Inflammatory macrophage treated with lipopolysaccharide for 1 hour (primary cell): ENCODE measurements at places on chromosomes 12 and 14.

DNA sequence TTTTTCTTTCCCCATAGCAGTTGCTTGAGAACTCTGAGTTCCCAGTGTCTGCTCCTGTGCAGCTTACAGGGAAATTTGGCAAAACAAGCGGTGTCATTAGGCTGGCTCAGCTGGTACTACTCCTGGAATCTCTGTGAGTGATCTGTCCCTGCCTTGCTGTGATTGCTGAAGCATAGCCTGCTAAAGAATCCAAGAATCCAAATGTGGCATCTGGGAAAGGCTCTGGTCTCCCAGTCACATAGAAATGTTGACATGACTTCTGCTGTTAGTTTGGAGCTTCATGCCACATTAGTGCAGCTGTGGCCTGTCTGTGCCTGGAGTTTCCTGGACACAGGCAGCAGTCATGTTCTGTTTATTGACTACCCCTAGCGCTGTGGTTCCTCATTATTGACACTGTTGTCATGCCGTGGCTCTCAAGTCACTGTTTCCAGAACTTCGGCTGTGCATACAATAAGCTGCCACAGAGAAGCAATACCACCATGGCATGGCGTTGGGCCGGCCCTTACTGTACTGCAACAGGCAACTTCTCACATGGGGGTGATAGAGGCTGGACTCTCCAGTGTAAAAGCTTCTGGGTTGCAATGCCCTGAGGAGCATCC is 166.8 kb downstream of the MYRFL start:
- no peak for DNase-seq

DNA sequence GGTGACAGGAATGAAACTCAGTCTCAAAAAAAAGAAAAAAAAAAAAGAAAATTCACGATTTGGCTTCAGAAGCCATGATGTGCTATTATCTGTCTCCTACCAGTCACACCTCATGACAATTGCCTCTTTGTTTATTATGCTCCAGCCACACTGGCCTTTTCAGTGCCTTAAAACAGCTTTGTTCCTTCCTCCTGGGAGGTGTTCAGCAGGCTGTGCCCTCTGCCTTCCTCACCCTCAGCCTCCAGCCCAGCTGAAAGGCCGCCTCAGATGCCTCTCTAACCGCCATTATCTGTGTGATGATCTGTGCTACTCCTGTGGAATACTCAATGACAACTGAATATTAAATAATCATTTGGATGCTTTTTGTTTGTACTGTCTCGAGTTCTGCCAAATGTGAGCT is 8.6 kb upstream of the ARPC3 start:
- no peak for DNase-seq

- DNase-seq = no peak
These were observed 703 bp downstream of the TMED10 start for GRCh38 chr14:75175677-75176141.

GRCh38 chr14:94681300-94682060 is 69.3 kb downstream of the SERPINA3 start:
- DNase-seq = peak; percentile 8

DNA sequence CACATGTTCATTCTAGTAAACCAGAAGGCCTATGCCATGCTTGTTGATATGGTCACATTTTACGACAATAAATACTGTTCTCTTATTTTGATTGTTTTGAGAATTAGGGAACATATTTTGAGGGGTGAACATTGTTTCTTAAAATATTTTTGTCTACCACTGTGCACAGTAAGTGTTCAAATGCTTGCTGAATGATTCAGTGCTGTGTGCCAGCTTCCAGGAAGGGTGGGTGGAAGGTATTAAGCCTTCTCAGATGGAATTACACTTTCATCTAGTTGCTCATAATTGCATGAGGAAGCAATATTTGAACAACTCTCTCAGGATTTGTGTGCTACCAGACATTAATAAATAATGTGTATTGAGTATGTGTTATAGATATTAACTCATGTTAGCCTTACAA is 15.5 kb upstream of the TMX1 start:
- no peak for DNase-seq

DNA sequence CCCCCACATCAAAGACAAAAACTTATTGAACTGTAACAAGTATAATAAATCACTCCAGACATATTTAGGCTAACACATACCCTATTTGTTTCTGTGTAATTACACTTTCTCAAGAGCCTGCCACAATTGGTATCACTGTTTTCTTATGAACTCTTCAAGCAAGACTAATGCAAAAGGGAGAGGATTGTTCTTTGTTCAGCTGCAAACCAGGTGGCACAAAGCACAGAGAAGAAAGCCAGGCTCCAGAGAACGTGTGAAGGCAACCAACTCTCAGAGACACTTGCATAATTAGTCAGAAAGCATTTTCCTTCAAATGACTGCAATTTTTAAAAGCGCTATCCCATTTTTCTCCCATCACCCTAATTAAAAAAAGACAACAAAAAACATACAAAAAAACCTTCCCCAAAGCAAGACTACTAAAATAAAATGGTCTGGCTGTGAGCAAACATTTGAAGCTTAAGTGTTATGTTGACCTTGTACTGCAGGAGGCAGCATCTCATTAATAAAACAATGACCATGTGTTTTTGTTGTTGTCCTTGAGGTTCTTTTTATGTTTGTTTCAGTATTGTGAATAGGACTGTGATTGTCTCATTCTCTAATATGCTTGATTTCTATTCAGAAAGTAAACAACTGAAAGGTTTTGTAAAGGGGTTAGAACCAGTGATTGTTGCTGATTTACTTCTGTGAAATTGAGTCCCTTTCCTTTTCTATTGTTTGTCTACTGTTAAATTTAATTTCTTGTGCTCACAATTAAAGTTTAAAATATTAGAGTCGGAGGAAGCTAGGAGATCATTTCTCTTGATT is 452.7 kb upstream of the PDE3A start:
- DNase-seq = peak; percentile 73

DNA sequence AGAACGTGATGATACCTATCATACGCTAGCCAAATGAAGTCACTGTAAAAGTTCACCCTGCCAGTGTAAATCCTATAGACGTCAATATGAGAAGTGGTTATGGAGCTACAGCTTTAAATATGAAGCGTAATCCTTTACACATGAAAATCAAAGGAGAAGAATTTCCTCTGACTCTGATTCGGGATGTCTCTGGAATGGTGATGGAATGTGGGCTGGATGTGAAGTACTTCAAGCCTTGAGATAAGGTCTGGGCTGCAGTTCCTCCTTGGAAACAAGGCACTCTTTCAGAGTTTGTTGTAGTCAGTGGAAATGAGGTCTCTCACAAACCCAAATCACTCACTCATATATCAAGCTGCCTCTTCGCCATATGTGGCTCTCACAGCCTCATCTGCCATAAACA is 53.1 kb upstream of the NAP1L1 start:
- DNase-seq = no peak

DNA sequence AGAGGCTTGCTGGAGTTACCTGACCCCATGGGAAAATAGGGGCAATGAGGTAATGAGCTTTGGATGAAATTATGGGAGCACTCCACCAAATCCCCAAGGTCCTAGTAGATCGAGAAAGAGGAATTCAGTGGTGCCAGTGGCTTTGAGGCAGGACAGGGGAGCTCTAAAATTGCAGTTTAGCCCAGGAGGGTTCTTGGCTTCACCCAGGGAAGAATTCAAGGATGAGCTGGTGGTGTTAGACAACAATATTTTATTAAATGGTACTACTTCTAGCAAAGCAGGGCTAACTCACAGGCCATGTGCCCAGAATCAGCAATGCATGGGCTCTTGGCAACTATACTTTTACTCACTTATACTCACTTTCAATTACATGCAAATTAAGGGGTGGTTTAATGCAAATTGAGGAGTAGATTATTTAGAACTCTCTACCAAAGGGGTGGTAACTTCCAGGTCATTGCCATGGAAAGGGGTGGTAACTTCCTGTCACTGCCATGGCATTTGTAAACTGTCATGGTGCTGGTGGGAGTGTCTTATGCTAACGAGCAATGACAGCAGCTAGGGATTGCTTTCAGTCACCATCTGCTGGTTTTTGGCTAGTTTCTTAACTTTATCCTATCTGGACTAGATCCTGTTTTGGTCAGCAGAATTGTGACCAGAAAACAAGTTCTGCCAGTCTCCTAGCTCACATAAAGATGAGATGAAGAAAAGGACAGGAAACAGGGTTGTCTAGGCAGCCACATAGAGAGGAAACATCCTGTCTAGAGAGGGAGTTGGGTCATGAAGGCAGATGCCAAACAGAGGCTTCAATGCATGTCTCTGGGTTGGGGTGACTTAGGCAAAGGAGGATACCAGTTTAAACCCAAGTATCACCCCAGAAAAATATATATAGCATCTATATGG is 64.7 kb downstream of the ZNF641 start:
- no peak for DNase-seq

DNA sequence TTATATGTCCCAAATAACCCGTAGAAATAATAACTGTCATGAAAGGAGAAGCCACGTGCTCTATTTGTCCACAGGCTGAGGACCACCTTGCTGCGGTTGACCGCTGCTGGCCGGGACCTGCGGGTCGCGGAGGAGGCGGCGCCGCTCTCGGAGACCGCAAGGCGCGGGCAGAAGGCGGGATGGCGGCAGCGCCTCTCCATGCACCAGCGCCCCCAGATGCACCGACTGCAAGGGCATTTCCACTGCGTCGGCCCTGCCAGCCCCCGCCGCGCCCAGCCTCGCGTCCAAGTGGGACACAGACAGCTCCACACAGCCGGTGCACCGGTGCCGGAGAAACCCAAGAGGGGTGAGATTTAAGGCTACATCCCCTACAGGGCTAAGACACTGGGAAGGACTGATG is 21.0 kb downstream of the RPGRIP1 start:
- DNase-seq = no peak

DNA sequence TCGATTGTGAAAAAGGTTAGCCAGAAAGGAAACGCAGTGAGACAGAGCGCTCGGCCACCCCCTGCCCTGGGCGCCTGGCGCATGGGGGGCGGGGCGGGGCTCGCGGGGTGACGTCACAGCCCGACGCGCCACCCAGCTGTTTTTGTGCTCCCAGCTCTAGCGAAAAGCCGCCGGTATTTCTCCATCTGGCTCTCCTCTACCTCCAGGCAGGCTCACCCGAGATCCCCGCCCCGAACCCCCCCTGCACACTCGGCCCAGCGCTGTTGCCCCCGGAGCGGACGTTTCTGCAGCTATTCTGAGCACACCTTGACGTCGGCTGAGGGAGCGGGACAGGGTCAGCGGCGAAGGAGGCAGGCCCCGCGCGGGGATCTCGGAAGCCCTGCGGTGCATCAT is at the start of gene GABARAPL1:
TSS of gene GABARAPL1 (plus strand) at position 139 of the 393 bp plus-strand sequence. CDS start at position 392, 253 bp downstream.
- DNase-seq = peak; percentile 89

DNA sequence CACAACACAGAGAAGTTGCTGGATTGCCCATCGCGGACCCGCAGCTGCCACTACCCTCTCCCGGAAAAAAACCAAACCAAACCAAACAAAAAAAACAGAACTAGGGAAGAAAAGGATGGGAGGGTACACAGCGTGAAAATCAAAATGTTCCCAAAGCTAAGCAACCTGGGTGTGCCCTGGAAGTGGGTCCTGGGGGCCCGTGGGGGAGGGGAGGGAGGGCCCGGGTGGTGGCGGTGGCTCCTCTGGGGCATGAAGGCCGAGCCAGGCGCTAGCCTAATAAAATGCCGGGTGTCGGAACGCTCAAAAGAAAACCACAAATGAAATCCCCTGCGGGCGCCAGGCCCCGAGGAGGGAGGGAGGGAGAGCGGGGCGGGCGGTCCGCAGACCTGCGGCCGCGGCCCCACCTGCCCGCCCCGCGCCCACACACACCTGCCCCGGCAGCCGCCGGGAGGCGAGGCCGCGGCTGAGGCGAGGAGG is 787 bp downstream of the HECTD4 start:
- DNase-seq = no peak

GRCh38 chr14:76918256-76918781 is 92.1 kb downstream of the LRRC74A start:
- peak; percentile 67 for DNase-seq

DNA sequence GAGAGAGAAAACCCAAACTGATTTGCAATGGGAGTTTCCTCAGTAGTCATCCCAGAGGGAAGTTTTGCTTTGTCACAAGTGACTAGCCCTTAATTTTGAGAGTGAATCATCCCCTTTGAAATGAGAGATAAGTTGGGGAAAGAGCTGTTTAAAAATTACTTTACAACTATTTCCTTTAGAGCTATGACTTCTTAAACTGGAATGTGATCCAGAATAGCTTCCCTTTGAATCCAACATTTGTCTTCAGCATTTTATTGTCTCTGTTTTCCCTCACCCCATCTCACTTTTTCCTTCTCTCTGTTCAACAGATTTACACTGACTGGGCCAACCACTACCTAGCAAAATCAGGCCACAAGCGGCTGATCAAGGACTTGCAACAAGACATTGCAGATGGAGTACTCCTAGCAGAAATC is 109.3 kb downstream of the NAV3 start:
- peak; percentile 5 for DNase-seq

- DNase-seq = peak; percentile 48
These were observed 10.3 kb upstream of the LRRC23 start for GRCh38 chr12:6894321-6894720.

GRCh38 chr14:25014440-25014839 is 35.5 kb downstream of the STXBP6 start:
- no peak for DNase-seq

GRCh38 chr14:68335312-68335711 is 457.6 kb downstream of the ZFP36L1 start:
- no peak for DNase-seq

GRCh38 chr12:57890191-57891115 is 43.9 kb upstream of the CTDSP2 start:
- DNase-seq = no peak

- DNase-seq = no peak
These were observed 2.9 kb upstream of the PPFIBP1 start for GRCh38 chr12:27521066-27521465.

DNA sequence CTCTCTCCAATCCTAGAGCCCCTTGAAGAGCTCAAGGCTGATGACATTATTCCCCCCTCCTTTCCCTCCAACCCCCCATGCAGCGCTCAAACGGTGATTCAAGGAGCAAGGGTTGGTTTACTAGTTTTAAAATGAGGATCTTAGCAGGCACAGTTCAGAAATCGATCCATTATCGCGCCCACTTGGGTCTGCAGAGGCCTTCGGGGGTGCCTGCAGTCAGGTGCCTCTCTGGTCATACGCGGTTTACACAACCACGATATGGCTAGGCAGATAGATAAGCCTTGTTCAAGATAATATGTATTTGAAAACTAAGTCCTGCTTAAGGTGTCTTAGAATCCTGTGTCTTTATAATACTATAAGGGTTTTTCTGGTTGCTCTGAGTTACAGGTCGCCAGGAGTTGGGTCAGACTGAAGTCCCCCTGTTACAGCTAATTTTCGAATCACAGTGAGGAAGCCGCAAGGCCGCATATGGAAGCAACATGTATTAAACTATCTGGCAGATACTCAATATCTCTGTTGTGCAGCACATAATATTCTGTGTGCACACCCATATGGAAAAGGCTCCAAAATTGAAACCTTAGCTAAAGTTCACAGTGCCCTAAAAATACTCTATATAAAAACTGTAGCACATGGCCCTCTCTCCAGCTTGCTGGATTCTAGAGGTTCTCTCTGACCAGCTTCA is 10.0 kb downstream of the BHLHE41 start:
- DNase-seq = no peak

DNA sequence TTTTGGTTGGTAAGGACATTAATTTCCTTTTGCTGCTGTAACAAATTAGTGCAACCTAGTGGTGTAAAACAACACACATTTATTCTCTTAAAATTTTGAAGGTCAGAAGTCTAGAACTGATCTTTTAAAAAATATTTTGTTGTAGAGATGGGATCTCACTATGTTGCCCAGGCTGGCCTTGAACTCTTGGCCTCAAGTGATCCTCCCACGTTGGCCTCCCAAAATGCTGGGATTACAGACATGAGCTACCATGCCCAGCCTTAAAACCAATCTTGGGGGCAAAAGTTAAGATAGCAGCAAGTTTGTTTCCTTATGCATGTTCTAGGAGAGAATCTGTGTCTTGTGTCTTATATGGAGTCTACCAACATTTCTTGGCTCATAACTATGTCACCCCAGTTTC is 55.8 kb downstream of the MIA2 start:
- no peak for DNase-seq

GRCh38 chr12:125434936-125435443 is 369.8 kb downstream of the AACS start:
- no peak for DNase-seq
